Iris pigment epithelial cell (primary cell): ENCODE measurements at places on chromosomes 3 and 15.
A peak's percentile ranks its signal among the peaks of the same experiment; 100 is the strongest.

GRCh38 chr3:178551916-178552321 is 15.7 kb downstream of the KCNMB2 start:
- DNase-seq: peak; percentile 59

DNA sequence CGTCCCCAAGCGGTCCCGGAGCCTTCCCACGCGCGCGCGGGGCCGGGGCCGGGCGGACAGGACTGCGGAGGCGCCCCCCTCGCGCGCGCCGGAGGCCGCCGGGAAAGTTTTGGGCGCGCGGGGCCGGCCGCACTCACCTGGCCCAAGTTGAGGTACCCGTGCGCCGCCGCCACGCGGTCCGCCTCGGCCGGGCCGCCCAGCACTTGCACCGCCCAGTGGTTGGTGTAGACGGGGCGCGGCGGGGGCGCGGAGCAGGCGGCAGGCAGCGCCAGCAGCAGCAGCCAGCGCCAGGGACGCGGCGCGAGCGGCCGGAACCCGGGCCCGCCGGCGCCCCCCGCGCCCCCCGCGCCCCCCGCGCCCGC is 289 bp downstream of the PCSK6 start:
- no peak for DNase-seq

GRCh38 chr3:136819392-136819730 is 435 bp downstream of the SLC35G2 start:
- DNase-seq: peak; percentile 89

GRCh38 chr3:159322322-159322939 is 520.6 kb downstream of the MFSD1 start:
- DNase-seq: peak; percentile 35

- peak; percentile 56 for DNase-seq
These were observed 95.1 kb upstream of the MELTF start for GRCh38 chr3:197124713-197125112.

DNA sequence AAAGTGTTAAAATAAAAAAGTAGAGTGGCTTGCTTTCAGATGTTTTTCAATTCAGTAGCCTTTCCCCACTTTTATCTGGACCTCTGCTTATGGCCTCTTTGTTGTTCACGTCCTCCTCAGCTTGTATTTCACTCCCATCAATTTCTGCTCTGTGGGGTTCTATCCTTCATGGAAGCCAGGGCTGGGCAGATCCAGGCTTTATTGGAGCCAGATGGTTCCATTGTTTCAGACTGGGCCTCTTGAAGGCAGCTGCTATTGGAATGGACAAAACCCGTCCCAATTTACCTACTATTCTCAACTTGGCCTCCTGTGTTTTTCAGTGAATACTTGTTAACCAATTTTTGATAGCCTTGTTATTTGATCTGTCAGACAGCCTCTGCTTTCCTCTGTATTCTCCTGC is 10.9 kb upstream of the AADACL2 start:
- no peak for DNase-seq

DNA sequence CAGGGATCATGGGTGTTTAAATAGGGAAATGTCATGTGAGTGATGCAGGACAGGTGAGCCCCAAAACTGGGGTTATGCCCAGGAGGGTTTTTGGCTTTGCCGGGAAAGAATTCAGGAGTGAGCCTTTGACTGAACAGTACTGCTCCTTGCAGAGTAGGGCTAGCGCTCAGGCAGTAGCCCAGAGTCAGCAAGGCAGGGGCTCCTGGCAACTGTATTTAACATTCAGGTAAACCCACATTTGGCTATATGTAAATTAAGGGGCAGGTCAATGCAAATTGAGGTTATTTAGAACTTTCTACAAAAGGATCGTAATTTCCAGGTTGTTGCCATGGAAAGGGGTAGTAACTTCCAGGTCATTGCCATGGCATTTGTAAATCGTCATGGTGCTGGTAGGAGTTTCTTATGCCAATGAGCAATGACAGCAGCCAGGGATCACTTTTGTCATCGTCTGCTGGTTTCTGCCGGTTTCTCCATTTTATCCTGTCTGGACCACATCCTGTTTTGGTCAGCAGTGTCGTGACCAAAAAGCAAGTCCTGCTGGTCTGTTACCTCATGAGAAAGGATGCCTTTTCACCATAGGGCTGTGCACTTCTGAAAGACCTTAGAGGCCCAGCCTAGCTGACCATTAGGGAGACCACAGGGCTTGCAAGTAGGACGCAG is 24.3 kb downstream of the MTHFS start:
- peak; percentile 87 for DNase-seq

DNA sequence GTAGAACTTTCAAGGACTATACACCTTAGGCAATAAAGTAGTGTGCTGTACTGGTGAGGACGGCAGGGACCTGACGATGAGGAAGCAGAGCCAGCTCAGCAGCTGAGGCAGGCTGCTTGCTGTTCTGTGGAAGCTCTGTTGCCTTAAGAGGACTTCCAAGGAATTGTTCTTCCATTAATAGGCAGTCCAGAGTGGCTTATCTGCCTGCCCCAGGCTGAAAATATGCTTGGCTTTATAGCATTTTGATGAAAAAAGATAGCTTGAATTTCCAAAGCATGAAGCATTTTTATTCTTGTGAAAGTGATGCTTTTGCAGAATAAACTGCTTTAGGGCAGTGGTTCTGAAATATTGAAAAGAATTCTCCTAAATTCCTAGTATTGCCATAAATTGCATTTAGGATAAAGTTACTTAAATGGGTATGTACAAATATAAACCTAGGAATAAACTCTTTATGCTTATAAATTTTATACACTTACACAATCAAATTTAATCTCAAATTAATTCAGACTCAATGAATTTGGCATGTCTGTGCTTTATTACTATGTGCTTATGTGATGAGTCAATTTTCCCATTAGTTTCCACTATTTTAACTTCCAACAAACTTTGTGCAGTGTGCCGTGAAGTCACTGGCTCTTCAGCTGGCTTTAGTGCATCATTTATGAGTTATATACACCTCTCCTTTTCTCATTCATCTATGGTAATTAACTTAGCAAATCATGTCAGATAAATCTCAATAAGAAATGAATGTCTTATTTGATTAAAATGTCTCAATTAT is 231.0 kb upstream of the RASGRP1 start:
- no peak for DNase-seq

GRCh38 chr3:105996781-105997180 is 128.0 kb upstream of the CBLB start:
- DNase-seq: peak; percentile 61

GRCh38 chr3:71360180-71360579 is 223.3 kb downstream of the FOXP1 start:
- no peak for DNase-seq

DNA sequence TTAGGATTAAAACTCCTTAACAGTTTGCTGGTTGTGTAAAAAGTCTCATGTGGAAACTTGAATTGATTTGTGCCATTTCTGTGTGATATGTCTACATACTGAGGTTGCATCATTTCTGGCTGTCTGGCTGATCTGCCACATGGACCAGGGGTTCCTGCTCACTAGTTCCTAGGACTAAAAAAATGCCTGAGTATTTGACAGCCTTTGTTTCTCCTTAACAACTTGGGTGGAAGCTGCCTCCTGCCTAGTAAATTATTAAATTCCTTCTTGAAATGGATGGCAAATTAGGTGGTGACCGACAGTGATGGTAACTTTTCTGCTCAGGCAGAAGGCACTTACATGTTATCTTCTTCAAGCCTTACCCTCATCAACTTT is 226.9 kb upstream of the MRPL3 start:
- no peak for DNase-seq

- DNase-seq: no peak
These were observed 10.5 kb downstream of the SLC24A5 start for GRCh38 chr15:48131324-48131723.

- DNase-seq: no peak
These were observed 105.6 kb downstream of the ARNT2 start for GRCh38 chr15:80509800-80510199.

DNA sequence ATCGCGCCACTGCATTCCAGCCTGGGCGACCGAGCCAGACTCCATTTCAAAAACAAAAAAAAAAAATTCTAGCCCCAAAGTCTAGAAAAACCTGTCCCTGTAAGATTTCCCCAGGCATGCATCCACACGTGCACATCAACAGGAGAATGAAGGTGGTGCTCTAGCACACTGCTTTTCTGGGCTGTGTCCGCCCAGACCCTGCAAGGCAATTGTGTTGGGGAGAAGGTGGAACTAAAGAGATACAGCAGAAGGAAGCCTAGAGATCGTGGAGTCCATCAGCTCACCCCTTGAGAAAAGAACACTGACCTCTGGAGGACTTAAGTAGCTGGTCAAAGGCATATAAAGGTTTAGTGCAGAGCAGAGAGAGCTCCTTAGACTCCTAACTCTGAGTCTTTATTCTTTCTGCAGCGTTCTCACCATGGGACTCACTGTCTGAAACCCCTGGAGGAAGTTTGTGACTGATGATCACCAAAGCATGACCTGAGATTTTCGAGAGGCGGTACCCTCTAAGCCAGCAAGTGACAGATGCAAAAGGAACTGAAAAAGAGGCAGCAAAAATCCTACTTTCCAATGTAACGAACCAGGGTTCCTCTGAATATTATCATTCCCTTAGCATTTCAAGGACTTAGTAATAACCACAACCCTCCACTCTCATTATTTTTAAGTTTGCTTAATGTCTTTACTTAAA is 179.8 kb downstream of the MEX3B start:
- DNase-seq: no peak

GRCh38 chr15:63509955-63510940 is 5.9 kb downstream of the USP3 start:
- DNase-seq: peak; percentile 77

GRCh38 chr15:59259137-59259943 is 52.7 kb downstream of the LDHAL6B start:
- no peak for DNase-seq

DNA sequence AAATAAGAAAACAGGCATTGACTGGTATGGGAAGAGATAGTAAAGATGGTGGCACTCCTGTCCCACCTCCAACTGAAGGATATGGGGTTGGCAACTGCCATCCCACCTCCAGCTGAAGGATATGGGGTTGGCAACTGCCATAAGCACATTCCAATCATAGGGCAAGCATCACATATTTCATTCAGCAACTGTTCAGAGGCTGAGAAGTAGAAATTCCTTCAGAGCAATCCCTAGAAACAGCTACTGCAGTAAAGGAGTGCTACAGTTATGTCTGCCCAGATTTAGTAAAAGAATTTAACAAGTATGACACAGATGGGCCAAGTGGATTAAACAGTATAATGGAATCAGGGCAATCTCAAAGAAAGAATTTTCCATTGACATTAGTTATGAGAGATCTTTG is 156.8 kb downstream of the IMPG2 start:
- no peak for DNase-seq

DNA sequence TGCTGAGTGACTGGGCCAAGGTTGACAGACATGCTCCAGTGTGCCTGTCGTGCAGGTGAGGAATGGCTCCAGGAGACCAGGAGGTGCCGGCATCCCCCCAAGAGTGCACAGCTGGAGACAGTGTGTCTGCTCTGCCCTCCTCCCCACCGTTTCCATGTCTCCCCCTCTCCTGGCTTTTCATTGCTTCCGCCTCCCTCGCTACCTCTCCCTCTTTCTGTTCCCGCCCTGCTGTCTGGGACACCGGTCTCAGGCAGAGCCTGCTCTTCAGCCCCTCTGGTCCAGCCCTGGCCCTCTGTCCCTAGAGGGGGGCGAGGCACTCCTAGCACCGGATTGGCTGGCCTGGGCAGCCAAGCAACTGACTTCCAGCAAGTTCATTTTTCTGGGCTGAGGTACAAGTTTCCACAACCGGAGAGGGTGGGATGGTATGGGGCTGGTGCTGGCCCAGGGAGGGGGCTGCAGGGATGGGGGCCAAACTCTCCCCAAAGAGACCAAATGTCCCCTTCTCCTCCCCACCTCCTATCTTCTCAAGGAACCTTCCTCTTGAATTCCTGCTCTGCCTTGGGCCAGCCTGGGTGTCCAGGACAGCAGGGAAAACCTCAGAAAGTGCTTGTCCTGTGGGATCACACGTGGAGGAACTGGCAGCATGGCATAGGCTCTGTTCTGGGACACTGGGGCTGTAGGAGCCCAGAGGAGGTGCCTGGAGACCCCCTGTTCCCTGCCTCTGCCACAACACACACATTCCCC is 32.6 kb downstream of the PRKCD start:
- DNase-seq: peak; percentile 26

- DNase-seq: peak; percentile 79
These were observed 28.5 kb downstream of the DNAJC13 start for GRCh38 chr3:132445817-132446216.

- no peak for DNase-seq
These were observed 402.9 kb upstream of the C2CD4B start for GRCh38 chr15:62568004-62568403.

- DNase-seq: no peak
These were observed 156.0 kb downstream of the XXYLT1 start for GRCh38 chr3:195114786-195115599.

DNA sequence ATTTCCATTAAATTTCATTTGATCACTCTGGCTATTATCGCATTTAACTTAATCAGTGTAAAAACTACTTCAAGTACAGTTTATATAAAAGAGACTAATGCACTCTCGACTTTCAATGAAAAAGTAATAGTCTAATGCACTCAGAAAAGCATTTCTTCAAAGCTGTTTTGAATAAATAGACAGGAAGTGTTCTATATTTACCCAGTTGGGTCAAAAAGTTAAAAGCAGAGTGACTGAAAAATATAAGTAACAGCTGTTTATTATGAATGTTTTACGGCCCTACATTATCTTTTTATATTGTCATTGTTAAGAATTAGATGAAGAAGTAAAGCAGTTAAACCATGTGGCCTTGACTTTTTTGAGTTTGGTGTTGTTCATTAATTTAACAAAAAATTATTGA is 391.8 kb downstream of the ZPLD1 start:
- no peak for DNase-seq

DNA sequence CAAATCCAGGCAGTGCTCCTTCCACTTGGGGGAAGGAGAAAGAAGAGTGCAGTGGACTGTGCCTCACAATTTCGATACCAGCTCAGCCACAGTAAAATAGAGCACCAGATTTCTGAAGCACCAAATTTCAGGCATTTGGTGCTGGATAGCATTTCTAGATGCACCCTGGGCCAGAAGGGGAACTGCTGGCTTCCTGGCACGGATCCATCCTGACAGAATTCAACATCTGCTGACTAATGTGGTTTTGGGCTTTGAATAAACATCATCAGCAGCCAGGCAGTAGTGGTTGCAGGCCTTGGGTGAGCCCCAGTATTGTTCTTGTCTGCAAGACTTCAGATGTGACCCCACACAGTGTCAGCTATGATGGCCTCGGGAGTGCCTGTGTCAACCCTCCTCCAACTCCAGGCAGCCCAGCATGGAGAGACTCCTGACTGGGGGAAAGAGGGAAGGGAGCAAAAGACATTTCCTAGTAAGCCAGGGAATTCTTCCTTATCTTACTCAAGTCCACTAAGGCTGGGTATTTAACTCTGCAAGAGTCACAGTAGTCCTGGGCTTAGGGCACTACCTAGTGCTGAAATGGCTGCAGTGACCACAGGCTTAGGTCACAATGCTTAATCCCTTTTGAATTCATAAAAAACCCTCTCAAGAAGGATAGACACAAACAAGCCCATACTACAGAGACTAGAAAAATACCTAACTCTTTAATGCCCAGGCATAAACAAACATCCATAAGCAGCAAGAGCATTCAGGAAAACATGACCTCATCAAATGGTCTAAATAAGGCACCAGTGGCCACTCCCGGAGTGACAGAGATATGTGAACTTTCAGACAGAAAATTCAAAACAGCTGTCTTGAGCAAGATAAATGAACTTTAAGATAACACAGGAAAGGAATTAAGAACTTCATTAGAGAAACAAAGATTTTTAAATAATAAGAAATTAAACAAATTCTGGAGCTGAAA is 74.7 kb downstream of the SPATA16 start:
- DNase-seq: peak; percentile 56

GRCh38 chr3:186067360-186068242 is 41.3 kb downstream of the ETV5 start:
- no peak for DNase-seq

- no peak for DNase-seq
These were observed 21.6 kb downstream of the SEC61A1 start for GRCh38 chr3:128073807-128074206.

GRCh38 chr15:90435652-90436337 is 47.8 kb downstream of the IQGAP1 start:
- DNase-seq: no peak
